Astrocyte (in vitro differentiated cells and primary cell): ENCODE measurements at places on chromosomes 1 and 21. TPM values are rescaled to one million over a fixed set of nuclear protein-coding genes. Genes with fewer than 3 reads are reported as not detected.
A peak's percentile ranks its signal among the peaks of the same experiment; 100 is the strongest.

- DNase-seq = no peak
- H3K4me3 ChIP-seq = no peak overlapping the region
- no peaks in the 10 kb centered on the region for H3K27me3 ChIP-seq
- no peak overlapping the region for H3K27ac ChIP-seq
- no peaks in the 10 kb centered on the region for H3K36me3 ChIP-seq
Observed at GRCh38 chr21:25412100-25412499, 195.2 kb downstream of the MRPL39 start.

GRCh38 chr1:244741692-244742091 is 88.8 kb downstream of the DESI2 start:
- H3K27me3 ChIP-seq = no peaks in the 10 kb centered on the region
- no peak overlapping the region for H3K27ac ChIP-seq
- H3K4me3 ChIP-seq = no peak overlapping the region
- no peaks in the 10 kb centered on the region for H3K36me3 ChIP-seq
- H3K4me1 ChIP-seq = peaks cover 7% of the 10 kb centered on the region
- no peak for DNase-seq

GRCh38 chr1:36172983-36173382 is 17.0 kb downstream of the MAP7D1 start:
- H3K27ac ChIP-seq = peak overlapping the region; percentile 91
- H3K27me3 ChIP-seq = no peaks in the 10 kb centered on the region
- H3K4me3 ChIP-seq = peak overlapping the region; percentile 32
- peaks cover 43% of the 10 kb centered on the region for H3K36me3 ChIP-seq
- peak; percentile 85 for DNase-seq
- peaks cover 42% of the 10 kb centered on the region for H3K4me1 ChIP-seq

- no peak for DNase-seq
- peaks cover 21% of the 10 kb centered on the region for H3K4me1 ChIP-seq
- no peaks in the 10 kb centered on the region for H3K36me3 ChIP-seq
Observed at GRCh38 chr1:30694280-30695175, 28.9 kb downstream of the MATN1 start.

GRCh38 chr1:199394856-199395255 is 632.7 kb upstream of the NR5A2 start:
- H3K4me3 ChIP-seq = no peak overlapping the region
- no peak overlapping the region for H3K27ac ChIP-seq

- no peaks in the 10 kb centered on the region for H3K27me3 ChIP-seq
- no peaks in the 10 kb centered on the region for H3K4me1 ChIP-seq
- no peaks in the 10 kb centered on the region for H3K36me3 ChIP-seq
- no peak overlapping the region for H3K4me3 ChIP-seq
- H3K27ac ChIP-seq = no peak overlapping the region
Observed at GRCh38 chr1:220681220-220681880, 8.8 kb upstream of the C1orf115 start.

DNA sequence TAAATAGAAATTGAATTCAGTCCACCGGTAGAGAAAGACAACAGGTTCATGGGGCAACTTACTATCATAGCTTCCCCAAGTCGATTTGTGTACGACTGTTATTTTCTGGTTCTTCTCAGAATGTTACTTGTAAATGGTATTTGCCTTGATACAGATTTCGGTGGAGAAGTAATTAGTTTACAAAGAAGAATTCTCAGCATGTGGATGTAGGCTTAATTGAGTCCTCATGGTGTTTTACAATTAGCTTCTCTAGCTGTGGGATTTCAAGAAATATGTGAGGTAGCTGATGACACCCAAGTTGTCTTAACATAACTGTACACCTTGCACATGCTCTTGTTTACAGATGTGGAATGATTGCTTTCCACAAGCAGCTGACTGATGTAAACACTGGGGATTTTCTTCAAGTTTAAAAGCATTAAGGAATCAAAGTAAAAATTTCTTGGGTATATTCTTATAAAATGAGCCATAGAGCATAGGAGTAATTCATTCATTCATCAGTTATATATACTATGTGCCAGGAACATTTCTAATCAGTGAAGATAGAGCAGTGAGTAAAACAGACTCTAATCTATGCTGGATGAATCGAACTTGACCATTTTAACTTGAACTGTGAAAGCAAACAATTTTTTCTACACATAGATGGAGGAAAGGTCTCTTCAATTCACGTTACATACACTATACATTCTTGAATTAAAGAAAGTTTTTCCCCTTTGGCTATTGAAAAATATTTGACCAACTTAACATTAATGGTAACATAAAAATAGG is 1.4 kb downstream of the MACO1 start:
- no peak for DNase-seq
- H3K4me1 ChIP-seq = peaks cover 13% of the 10 kb centered on the region
- no peaks in the 10 kb centered on the region for H3K27me3 ChIP-seq
- H3K36me3 ChIP-seq = no peaks in the 10 kb centered on the region
- H3K4me3 ChIP-seq = peak overlapping the region; percentile 79

- H3K27ac ChIP-seq = no peak overlapping the region
- H3K4me1 ChIP-seq = no peaks in the 10 kb centered on the region
- no peak overlapping the region for H3K4me3 ChIP-seq
- no peak for DNase-seq
Observed at GRCh38 chr21:28066076-28066475, 926.6 kb downstream of the LTN1 start.

GRCh38 chr1:164867590-164867989 is 308.6 kb downstream of the PBX1 start:
- H3K27ac ChIP-seq = no peak overlapping the region
- H3K4me3 ChIP-seq = no peak overlapping the region
- H3K36me3 ChIP-seq = no peaks in the 10 kb centered on the region
- no peak for DNase-seq

- no peak overlapping the region for H3K27ac ChIP-seq
- peaks cover 6% of the 10 kb centered on the region for H3K4me1 ChIP-seq
- H3K4me3 ChIP-seq = no peak overlapping the region
- peak; percentile 46 for DNase-seq
Observed at GRCh38 chr1:203354246-203354645, 3.3 kb upstream of the FMOD start.

DNA sequence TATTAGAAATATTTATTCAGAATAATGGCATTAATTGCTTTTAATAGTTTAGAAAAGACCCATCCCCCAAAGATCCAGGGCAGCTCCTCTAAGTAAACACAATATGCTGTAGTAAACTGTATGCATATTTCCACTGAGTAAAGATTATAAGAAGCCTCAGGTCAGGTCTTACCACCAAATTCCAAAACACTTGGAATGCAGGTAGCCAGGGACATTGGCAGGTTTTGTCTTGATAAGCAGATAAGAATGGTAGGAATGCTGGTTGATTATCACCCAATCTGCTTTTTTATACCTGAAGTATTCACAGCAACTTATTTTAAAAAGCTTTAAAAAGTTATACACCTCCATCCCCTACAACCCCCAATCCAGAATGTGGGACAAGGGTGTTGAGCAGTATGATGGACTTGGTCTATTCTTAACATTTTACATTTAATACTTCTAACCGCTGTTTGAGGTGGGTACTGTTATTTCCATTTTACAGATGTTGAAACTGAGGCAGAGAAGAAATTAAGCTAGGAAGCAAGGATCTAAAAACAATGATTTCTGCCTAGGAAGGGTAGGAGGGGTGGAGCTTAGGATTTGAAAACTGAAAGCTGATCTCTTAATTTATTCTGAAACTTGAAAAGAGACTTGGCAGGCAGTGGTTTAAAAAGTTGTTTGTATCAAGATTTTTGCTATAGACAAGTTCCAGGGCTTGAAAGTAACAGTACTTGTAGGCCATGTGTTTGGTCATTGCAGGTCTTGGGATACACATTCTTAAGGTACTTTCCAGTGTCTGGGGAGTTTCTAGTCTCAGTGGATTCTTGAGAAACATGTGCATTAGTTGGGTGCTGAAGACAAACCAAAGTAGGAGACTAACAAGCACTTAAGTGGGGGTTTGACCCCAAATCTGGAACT is 15.6 kb upstream of the THEM4 start:
- H3K27me3 ChIP-seq = peaks cover 9% of the 10 kb centered on the region
- no peak for DNase-seq
- no peak overlapping the region for H3K4me3 ChIP-seq
- H3K4me1 ChIP-seq = no peaks in the 10 kb centered on the region

The ACADM gene
- total RNA-seq = 29.6 and 30.1 TPM in 2 replicates

The IL19 gene
- total RNA-seq = 0.23 TPM in 1 of 2 replicates, not detected in the other

The SH2D1B gene
- not detected in 2 replicates for total RNA-seq

The AMY1A gene
- not detected in 2 replicates for total RNA-seq

The AMY2A gene
- total RNA-seq = not detected in 2 replicates

The ANKRD35 gene
- 0.07 and 0.16 TPM in 2 replicates for total RNA-seq
